ENCODE measurements at places on chromosomes 2 and 18.

DNA sequence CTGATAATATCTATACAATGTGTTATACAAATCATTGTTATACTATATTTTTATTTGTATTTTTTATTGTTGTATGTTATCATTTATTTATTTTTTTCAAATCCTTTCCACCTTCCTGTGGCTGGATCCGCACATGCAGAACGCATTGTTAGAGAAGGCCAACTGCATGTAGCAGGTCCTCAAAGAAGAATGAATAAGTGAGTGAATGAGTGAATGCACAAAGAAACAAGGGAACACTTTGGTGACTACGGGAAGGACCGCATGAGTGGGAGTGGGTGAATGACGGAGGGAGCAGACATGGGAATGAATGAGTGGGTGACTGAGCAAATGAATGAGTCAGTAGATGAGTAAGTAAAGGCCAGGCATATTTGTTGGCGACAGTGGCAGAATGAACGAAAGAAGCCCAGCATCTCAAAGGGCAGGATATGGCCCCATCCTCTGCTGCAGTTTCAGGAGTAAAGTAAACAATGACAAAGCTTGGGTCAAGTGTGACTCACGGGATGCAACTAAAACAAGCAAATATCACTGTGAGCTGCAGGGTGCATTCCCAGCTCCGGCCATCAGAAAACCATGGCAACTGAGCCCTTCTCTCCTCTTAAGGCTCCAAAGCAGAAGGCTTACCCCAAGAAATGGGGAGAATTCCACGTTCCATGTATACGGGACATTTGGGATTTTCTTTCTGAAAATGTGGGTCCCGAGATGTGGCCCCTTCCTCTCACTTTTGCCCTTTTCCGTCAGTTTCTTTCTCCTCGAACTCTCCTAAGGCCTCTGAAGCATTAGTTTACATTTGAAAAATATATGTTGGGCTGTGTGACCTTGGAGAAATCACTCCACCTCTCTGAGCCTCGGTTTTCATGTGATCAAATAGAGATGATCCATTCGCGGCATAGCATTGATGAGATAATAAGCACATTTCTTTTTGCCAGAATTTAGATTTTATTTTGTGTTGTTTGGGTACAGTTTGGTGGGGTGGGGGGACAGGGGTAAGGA is 24.5 kb downstream of the KCNF1 start:
- DNase-seq: no peak

DNA sequence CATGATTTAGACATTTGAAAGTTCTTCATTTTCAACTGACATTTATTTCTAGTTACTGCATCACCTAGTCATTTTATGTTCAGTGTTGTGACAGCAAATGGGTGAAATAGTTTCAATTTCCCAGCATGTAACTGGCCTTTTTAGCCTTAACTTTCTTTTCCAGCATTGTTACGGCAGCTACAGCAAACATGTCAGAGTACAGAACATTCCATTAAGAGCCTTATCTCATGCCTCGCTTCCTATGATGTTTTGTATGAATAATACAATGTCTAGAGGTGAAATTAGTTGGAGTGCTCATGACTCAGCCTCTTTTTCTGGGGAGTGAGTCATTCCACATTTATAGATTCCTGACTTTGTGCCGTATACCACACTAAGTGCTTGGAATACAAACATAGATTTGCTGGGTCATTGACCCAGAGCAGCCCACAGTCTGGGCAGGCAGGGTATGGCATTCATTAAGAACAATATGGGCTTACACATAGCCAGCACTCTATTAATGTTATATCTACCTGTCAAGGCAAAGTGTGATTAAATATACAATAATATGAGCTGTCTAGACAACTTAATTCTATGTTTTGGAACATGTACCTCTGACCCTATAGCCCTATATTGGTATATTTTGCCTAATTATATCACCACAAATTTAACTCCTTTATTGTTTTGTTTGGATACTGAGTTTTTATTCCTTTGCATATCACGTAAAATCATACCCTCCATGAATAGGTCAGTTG is 72.2 kb downstream of the MAP2 start:
- DNase-seq: no peak

DNA sequence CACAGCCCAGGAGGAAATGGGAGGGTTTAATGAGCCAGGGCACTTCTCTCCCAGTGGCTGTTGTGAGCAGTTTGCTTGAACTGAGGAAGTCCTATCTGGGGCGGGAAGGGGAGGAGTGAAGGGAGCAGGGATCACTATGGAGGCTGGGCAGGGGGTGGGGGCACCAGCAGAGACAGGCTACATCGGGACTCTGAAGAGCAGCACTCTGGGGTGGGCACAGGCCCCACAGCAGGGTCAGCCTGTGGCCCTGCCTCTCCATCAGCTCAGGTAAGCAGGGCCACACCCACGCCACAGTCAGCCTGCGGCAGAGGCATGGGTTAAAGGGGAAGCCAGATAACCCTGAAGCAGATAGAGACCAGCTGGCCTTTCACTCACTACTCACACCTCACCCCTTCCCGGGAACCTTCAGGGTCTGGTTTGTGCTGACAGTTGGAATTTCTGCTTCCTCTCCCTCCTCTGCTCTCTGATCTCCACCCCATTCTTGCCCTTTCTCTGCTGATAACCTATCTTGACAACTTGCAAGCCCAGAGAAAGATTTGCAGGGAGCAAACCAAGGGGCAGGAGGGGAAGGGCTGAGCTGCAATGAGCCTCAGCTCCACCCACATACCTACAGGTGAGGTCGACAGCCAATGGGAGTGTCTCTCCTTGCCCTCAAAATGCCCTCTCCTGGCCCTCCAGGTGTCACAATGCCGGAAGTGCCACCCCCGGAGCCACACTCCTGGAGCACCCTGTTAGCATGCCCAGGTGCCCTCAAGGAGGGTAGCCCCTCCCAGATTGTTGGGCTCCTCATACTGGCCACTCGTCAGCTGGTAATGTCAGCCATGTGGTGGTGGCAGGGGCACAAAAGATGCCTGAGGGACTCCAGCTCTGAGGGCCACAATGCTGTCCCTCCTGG is 3.7 kb downstream of the SIGLEC15 start:
- DNase-seq: no peak

GRCh38 chr2:205746420-205746785 is 64.1 kb downstream of the NRP2 start:
- no peak for DNase-seq

GRCh38 chr2:112032689-112033465 is 22.2 kb upstream of the TMEM87B start:
- no peak for DNase-seq

DNA sequence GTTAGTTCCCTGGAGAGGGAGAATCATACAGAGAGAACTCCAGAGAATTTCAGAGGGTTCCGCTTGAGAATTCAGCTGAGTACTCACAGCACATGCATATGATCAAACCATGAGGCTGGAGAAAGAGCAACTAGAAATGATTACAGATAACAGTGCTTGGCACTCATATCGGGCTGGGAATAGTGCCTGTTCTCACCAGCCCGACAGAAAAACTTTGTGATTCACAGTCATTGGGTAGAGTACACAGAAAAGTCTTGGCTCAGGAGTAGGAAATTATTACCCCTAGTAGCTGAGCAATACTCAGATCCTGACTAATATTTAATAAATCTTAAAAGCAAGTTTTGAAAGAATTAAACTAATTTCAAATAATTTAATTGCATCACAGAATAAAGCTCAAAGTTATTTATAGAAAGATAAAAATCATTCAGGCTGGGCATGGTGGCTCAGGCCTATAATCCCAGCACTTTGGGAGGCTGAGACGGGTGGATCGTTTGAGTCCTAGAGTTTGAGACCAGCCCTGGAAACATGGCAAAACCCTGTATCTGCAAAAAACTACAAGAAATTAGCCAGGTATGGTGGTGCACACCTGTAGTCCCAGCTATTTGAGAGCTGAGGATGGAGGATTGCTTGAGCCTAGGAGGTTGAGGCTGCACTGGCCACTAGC is 6.8 kb downstream of the WDPCP start:
- no peak for DNase-seq

Measured in stimulated activated CD8-positive, alpha-beta memory T cell treated with anti-CD3 and anti-CD28 coated beads, Interleukin-4, amount 100 ng/mL, for 24 hours (primary cell).